ENCODE measurements at places on chromosomes 7 and 10.

- DNase-seq, result no peak
These were observed 47.4 kb upstream of the GNAI1 start for GRCh38 chr7:80087051-80087770.

DNA sequence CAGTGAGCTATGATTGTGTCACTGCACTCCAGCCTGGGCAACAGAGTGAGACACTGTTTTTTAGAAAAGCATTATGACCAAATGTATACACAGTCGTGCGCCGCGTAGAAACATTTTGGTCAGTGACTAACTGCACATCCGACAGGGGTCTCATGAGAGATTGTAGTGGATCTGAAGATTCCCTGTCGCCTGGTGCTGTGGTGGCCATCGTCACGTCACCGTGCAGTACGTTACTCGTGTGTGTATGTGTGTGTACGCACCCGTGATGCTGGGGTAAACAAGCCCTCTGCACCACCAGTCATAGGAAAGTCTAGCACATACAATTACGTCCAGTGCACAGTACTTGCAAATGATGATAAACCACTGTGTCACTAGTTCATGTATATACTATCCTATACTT, 109.4 kb downstream of the ELFN1 start:
- no peak for DNase-seq

GRCh38 chr7:16951483-16952080, 69.8 kb upstream of the AGR3 start:
- no peak for DNase-seq

DNA sequence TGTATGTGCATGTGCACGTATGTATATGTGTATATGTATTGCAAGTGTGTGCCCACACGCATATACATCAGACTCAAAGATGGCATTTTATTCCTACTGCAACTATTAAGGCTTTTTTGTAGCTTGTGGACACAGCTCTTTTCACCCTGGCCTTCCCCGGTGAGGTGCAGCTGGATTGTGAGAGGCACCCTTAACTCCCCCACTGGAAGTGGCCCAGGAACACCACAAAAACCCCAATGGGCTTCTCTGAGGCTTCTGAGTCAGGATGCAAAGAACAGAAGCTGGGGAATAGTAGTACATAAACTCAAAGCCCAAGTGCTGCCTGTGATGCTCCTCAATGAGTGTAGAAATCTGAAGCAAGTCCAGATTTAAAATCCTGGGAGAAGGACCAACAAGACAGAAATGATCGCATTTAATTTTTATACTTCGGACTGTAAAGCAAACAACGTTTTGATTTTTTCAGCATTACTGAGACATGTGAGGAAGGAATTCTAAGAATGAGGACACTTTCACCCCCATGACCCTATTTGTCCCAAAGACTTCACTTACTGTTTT, 369.2 kb upstream of the MGMT start:
- no peak for DNase-seq

DNA sequence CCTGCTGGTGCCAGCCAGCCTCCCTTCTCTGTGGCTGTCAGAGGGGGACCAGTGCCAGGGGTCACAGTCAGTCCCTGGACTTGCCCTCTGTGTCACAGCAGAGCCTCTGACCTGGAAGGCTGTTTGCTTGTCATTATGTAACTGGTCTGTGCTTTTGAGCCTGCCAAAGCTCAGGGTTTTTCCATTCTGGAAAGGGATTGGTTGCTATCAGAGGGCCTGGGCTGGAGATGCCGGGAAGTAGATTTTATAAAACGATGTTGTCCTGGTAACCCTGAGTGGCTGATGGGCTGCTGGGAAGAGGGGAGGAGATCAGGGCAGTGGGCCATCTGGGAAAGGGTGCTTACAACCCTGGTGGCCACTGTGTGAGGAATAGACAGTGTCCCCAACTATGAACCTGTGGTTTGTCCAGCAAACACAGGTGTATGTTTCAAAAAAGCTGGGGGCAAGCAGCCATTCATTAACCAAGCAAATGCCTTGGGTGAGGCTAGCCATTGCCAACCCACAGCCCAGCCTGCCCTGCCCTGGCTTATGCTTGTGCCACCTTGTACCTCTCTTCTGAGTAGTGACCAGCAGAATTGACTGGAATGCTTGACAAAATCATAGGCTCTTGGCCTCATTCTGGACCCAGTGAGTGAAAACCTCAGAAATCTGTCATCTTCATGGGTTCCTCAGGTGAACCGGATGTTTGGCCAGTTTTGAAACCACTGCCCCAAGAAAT, 21.6 kb downstream of the SFTPD start:
- DNase-seq, result no peak

GRCh38 chr10:97144297-97144696, 41.5 kb downstream of the SLIT1 start:
- no peak for DNase-seq

DNA sequence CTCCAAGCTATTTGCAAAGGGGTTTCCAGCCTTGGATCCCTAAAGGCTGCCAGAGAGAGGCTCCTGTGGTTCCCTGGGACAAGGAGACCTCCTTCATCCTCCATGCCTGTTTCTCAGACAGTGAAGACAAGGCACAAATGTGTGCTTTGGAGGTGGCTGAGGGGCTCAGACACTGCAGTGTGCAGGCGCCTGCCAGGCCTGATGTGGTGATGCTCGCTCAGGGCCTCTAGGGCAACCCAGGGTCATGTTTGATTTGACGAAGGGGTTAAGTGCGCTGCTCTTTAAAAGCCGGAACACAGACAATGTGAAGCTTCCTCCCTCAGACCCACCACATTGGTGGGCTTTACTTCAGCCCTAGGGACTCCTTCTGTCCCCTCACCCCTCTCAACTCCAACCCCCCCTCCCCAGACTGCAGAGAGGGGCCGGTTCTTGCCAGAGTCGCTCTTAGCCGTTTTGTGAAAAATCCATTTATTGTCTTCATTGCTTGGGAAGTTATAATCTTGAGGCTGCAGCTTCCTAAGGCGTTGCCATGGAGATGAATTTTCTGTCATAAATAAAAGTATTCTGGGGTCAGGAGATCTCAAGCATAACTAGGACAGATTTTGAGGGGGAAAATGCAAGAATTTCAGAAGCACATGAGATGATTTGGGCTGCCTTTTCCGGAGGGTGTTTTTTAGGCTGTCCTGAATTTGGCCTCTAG, 35.8 kb downstream of the PDGFA start:
- DNase-seq, result no peak

DNA sequence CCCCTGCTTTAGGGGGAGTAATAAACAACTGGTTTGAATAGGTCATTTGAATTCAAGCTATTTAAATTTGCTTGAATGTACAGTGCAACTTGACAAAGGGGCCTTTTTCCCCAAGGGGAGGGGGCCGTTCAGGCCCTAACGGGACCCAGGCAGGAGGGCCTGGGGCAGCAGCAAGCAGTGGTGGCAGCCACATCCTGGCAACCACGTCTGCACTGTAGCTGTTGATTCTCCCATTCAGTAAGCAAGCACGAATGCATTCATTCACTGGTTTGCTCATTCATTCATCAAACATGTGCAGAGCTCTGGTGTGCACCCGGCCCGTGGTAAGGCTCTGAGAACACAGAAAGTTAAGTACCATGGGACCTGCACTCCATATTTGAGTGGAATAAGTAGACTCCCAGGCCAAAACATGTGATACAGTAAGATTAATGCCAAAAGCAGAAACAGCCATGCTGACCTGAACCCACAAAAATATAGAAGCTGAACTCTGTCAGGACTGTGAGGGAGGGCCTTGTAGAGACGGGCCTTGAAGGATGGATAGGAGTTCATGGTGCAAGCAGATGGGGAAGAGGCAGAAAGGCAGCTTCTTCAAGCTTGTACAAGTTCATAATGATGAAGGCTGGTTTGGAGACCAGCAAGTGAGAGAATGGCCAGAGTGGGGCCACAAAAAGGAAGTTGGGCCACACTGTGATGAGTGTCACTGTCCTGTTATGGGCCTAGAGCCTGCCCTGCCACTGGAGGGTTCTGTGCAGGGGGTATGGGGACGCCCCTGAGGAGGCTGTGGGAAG, 29.3 kb upstream of the C10orf53 start:
- no peak for DNase-seq

GRCh38 chr10:541750-542371, 147.6 kb downstream of the DIP2C start:
- DNase-seq, result no peak

DNA sequence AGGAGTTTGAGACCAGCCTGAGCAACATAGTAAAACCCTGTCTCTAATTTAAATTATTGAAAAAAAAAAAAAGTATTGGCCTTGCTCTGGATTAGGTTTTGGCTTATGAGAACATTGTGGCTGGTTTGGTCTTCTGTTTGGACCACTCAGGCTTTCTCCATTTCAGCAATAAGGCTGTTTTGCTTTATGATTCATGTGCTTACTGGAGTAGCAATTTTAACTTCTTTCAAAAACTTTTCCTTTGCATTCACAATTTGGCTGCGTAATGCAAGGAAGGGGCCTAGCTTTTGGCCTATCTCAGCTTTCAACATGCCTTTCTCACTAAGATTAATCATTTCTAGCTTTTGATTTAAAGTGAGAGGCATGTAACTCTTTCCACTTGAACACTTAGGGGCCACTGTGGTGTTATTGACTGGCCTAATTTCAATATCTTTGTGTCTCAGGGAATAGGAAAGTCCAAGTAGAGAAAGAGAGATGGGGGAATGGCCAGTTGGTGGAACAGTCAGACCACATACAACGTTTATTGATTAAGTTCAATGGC, 38.0 kb upstream of the SRPK2 start:
- DNase-seq, result no peak

GRCh38 chr10:102537948-102538347, 34.2 kb downstream of the SUFU start:
- DNase-seq, result no peak

- no peak for DNase-seq
These were observed 112.1 kb downstream of the FAM53B start for GRCh38 chr10:124632064-124632531.

- no peak for DNase-seq
These were observed 57.8 kb upstream of the MSRB2 start for GRCh38 chr10:23037561-23037960.

- DNase-seq, result no peak
These were observed 282.8 kb downstream of the GPR158 start for GRCh38 chr10:25457552-25457951.

GRCh38 chr10:86199041-86199440, 167.6 kb downstream of the GRID1 start:
- DNase-seq, result no peak

GRCh38 chr7:75876126-75876881, 2.5 kb upstream of the RHBDD2 start:
- DNase-seq, result peak; percentile 49

DNA sequence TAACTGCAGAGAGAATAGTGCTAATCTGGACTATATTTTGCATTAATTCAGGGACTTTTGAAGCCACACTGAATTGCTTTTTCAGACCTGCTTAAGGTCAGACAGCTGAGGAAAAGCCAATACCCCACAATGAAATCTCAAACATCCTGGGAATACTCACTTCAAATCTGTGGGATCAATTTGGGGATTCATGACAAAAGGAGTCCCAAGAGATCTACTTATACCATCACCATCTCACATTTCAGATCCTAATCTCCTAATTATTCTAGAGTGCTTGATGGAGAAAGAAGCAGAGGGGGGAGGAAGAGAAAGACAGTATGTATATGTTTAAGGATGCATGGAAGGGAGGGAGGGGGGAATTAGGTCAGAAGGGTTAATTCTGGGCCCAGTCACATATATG, 202.2 kb downstream of the CACNA2D1 start:
- no peak for DNase-seq

GRCh38 chr10:29050081-29050480, 238.8 kb upstream of the LYZL1 start:
- DNase-seq, result no peak

DNA sequence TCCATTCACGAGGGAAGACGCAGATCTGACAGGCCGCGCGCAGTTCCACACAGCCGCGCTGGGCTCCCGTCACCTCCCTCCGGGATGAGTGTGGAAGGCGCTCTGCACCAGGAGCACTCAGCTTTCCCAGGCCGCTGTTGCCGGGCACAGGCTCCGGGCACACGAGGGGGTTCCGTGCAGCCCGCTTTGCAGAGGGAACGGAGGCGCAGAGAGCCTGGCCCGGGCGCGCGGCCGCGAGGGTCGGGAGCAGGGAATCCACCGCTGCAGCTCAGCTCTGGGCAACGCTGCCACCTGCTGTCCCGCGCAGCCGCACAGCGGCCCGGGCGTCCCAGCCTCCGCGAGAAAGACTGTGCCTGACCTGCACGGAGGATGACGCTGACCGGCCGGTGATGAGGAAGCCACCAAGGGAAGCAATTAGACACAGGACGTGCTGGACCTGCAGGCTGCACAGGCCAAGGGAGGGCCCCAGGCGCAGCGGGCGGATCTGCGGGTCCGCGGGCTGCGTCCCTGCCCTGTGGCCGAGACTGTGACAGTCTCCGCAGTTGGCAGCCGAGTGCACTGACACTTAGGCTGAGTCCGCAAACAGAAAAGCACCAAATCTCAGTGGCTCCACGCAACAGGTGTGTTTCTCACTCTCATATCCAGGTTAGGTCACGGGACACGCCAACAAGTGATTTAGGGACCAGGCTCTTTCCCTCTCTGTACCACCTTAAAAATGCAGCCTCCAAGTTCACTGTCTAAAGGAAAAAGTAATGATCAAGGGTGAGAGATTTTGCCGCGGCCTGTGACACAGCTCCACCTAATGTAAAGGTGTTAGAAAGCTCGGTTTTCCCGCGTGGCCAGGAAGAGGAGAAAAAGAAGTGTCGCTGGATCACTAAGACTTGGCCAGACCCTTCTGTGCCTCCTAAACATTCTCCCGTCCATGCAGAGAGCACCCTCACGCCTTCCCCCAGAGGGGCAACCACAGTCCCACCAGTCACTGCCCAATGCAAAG, 94.5 kb downstream of the SEC61G start:
- no peak for DNase-seq

GRCh38 chr10:14698111-14698828, 76.4 kb downstream of the FAM107B start:
- no peak for DNase-seq

- no peak for DNase-seq
These were observed 98.9 kb upstream of the IL6 start for GRCh38 chr7:22628112-22628511.

GRCh38 chr10:87058171-87058570, 36.5 kb downstream of the GLUD1 start:
- DNase-seq, result no peak

DNA sequence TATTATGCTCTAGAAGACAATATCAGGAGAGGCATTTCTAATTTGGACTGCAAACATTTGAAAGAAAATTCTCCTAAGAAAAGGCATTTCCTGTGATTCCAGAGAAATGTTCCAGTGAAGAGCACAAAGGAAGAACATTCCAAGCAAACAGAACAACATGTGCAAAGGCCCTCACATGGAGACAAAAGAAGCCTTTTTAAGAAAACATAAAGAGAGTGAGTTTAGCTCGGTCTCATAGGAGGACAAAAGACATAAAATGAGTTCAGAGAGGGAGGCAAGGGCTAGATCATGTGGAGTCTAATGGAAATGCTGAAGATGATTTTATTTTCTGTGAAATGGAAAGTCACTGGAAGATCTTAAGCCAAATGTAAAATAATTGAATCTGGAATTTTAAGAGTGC, 269.8 kb upstream of the HGF start:
- no peak for DNase-seq

GRCh38 chr7:1251796-1252539, 19.3 kb downstream of the UNCX start:
- DNase-seq, result no peak

All from SIG-M5 (cell line).